ENCODE measurements at places on chromosomes 6 and 20.

GRCh38 chr20:7196481-7196880 is 429.0 kb downstream of the BMP2 start:
- no peak for DNase-seq

DNA sequence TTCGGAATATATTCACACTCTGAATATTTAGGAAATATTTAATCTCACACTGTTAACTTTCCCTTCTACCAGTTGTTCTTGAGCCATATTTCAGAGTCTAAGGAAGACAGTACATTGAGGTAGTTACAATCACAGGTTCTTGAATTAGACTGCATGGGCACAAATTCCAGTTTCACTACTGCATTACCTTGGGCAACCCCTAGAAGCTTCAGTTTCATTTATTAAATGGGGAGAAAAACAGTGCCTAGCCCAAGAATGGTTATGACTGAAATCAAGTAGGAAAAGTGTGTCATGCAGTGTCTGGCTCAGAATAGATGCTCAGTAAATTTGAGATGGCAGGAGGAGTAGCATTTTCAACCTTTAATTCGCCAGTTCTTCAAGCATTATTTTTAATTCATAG is 124.5 kb upstream of the SAMD5 start:
- no peak for DNase-seq

GRCh38 chr20:31920275-31920855 is 31.5 kb downstream of the PDRG1 start:
- no peak for DNase-seq

DNA sequence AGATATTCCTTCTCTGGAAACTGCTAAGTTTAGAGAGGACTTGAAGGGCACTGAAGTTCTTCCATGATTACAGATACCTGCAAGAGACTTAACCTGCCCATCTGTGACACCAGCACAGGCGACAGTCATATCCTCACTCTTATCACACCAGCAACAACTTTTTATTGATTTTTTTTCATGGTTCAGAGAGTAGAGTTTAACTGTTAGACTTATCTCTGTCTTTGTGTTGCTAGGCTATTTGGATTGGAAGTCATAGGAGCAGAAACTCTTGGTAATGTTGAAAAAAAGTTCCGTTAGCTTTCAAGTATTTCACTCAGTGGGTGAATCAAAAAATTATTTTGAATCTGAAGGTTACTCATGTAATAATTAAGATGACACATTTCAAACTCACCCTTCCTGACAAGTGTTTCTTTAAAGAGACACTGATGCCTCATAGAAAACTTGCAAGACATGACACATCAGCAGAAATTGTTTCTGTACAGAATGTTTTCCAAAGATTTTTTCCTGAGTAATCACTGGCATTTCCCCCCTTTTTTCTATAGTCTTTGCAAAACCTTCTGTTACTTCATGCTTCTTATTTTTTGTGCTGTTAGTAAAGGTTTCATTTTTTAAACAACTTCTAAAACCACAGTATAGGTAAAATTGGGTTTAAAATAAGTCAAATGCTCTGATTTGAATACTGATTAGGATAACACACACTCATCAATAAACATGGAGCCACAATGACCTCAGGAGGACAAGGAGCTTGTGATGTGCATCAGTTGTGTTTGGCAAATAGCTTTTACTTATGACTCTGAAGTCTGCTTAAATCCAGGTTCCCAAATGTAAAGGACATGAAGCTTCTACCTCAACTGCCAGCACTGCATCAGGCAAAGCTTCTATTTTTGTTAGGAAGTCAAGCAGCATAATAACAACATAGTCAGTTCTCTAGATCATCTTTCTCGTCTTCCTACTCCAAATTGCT is 252.9 kb upstream of the MAN1A1 start:
- no peak for DNase-seq

DNA sequence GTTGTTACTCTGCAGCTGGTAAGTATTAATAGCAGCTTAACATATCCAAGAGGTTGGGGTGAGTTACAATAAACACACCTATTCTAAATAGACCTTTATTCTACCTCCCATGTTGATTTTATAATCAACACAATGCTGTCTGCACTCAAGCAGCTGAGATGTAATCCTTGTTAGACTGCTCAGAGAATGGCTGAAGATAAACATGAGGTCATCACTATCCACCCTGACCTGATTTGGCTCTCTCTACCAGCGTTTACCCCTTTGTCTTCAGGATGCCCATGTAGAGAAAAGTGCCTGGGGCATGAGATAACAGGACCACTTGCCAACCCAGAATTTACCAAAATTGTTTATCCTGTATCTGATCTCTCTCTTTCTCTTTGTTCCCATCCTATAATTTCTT is 220.7 kb upstream of the DEFB112 start:
- peak; percentile 6 for DNase-seq

GRCh38 chr6:148144917-148145521 is 197.6 kb upstream of the SASH1 start:
- peak; percentile 46 for DNase-seq

DNA sequence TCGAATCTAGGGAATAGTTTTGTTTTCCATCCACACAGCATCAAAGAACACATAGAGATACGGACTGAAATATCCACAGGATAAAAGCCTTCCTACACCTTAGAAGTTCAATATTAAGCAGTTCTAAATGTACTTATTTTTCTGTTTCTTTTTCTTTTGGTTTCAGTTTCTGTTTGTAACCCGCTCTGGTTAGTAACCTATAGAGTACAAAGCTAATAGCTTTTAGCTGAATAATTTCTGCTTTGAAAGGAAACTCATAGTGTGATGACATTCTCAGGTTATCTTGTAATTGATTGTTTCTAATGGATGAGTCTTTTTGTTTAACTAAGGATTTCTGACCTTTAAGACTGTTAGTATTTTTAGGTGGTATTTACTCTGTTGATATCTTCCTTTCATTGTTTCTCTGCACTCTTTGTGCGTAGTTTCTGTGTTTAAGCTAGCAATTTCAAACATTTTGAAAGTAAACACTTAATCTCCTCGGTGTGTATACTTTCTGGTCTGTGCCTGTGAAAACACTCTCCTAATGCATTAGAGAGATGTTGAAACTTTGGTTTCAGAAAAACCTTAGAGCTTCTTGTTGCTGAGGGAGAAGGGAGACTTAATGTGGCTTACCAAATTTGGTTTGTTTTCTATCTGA is 385.5 kb downstream of the HDGFL1 start:
- no peak for DNase-seq

DNA sequence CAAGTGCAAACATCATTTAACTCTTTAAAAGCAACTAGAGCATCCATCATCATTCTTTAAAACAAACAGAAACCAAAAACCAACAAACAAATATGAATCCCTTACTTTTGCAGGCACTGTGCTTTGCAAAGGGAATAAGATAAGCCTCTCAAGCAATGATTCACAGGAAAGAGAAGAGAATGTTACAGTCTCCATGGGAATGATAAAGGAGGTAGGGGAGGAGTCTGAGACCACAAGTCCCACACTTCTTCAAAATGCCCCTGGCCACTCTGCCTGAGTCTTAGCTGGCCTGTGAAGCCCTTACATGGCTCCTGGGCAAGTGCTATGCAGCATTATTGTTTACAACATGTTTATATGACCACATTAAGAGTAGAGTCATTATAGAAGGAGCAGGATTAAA is 257.7 kb upstream of the MARCKS start:
- DNase-seq, result no peak

DNA sequence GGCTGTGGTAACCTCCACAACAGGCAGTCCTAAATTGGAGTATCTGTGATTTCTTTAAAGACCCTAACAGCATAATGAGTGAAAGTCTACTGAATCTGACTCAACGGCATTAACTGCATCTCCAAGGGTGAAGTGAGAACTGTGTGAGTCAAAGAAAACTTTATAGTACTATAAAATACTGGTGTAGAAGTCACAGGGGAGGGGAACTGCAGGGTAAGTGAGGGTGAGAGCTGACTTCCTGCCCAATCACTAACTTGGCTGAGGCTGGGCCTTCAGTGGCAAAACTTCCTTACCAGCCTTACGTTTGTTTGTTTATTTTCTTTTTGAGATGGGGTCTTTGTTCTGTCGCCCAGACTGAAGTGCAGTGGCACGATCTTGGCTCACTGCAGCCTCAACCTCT is 109.8 kb downstream of the PTPRK start:
- no peak for DNase-seq

DNA sequence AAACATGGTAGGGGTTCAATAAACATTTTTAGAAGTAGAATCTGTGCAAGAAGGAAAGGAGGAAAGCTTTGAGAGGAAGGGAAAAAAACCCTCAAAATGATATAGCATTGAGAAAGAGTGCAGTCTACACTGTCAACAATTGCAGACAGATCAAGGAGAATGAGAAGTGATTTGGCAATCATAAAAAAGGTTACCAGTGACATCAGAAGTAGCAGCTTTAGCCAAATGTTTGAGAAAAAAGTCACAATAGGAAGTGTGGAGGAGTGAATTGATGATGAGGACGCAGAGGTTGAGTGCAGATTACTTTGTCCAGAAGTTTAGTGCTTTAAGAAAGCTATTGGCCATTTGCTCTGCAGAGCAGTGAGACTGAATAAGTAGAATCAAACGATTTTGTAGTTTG is 155.0 kb downstream of the GJA1 start:
- DNase-seq, result no peak

DNA sequence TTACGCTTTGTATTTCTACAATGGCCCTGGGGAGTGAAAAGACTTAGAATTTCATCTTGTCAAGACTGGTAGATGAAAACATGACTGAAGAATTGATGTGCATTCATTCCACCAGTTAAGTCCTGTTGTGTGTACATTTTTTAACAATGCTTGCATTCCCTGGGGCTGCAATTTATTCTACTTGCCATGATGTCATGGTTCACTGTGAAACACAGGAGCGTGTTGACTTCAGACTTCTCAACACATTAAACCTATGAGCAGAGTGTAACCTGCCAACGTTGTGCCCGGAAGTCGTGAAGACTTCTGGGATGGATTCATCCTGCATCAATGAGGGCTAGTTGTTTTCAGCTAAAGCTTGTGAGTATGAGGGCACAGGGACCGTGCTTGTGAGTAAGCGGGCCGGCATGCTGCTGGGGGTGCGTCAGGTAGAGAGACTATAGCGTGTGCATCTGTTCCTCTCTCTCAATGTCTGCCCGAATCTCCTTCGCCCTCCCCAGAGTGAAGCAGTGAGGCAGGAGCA is 26.3 kb upstream of the RIMS4 start:
- DNase-seq, result no peak

DNA sequence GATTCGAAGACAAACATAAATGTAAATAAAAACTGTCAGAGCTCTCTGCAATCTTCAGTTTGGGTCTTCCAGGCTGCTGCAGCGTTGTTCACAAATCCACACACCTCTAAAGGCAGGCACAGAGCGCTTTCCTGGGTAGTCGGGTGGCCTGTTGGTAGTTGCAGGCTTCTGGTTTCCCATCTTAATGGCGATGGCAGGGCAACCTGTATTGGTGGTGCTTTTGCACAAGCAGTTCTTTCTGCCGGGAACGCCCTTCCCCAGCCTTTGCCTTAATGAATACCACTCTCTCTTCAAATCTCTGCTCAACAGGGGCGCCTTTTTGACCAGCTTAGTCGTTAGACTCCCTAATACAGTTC is 723 bp upstream of the IFT52 start:
- no peak for DNase-seq

All from retina (tissue), 1 donor.